ENCODE measurements at places on chromosomes 12 and 14.

- DNase-seq, result peak; percentile 30
Measured at GRCh38 chr12:96985515-96986362, 78.7 kb downstream of the NEDD1 start.

GRCh38 chr14:102049258-102050025, 37.4 kb downstream of the HSP90AA1 start:
- no peak for DNase-seq

DNA sequence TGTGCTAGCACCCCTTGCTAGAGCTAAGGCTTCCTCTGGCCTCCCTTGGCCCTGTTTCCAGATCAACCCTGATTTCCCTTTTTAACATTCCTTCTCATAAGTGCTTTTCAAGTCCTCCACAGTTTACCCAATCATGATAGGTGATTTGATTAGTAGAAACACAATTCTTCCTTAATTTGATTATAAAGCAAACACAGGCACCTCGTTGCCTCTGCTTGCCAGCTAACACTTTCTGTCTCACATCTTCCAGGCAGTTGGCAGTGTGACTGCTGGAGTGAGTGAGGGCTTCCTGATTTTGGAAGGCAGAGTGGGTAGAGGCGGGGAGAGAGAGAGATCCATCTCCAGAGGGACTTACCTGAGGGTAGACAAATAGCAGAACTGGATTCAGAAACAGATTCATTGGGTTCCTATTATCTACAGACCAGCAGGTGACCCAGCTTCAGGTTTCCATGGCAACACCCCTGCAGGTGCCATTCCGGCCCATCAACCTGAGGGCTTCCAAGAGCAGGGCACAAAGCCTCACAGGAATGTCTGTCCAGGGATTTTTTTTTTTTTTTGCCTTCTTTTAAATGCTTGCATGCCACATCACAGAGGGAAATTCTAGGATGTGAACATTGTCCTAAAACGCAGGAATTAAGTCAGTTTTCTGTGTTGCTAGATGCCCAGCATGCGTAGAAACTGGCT, 77.7 kb downstream of the PLXNC1 start:
- DNase-seq, result no peak

- no peak for DNase-seq
Measured at GRCh38 chr14:69059658-69060623, 80.8 kb upstream of the ACTN1 start.

DNA sequence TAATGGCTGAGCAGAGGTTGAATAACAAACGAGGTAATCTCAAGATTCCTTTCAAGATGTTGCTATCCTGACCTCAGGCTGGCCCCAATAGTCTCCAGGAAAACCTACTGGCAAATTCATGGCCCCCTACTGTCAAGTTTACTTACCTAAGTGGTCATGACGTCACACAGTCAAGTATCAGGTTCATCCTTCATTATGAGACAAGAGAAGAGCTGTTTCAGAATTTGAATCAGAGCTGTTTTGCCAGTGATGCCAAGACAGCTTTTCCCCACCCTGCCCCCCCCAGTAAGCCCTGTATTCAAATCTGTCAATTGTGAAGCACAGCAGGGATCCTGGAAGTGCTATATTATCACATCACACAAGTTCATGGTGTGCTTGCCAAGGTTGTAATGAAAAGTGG, 509.6 kb downstream of the NOVA1 start:
- DNase-seq, result no peak

GRCh38 chr12:26744697-26745440, 88.1 kb downstream of the ITPR2 start:
- DNase-seq, result peak; percentile 37

- no peak for DNase-seq
Measured at GRCh38 chr14:63423889-63424288, 105.2 kb upstream of the GPHB5 start.

GRCh38 chr14:28406196-28406595, 360.4 kb upstream of the FOXG1 start:
- no peak for DNase-seq

DNA sequence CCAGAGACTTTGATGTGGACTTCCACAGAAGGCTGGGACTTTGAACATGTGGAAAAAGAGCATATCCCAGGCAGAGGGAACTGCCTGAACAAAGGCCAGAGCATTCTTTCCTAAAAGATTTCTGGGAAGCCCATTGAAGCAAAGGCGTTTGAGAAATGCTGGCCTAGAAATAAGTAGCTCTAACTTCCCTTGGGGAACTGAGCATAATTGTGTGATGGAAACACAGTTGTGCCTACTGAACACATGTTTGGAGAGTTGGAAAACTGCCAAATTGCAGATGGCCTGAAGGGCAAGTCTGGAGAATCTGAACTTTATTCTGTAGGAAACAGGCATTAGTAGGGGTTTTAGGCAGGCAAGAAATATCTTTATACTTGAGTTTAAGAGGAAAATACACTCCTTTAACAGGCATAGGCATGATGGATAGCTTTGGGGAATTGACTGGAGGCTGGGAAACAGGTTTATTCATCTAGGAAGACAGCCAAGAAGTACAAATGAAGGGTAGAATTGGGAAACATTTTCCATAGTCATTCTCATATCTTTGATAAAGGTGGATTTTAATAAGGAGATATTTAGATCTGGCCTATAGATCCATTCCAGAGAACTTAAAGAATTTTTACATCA, 134.1 kb downstream of the TPH2 start:
- peak; percentile 75 for DNase-seq

DNA sequence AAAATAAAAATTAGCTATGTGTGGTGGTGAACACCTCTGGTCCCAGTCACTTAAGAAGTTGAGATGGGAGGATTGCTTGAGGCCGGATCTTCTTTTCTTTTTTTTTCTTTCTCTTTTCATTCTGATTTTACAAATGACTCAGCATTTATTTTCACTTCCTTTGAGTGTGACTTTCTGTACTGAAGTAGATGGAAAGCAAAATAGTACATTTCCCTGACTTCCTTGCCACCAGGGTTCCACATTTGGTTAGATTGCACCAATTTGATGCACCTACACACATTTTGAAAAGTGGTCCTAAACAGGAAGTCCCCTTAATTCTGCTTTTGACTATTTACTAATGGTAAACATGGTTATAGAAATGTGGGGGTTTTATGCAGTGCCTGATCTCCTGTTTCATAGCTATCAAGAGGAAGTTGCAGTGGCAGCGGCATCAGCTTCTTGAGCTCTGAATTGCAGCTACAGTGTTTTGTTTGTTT, 13.0 kb upstream of the LEMD3 start:
- DNase-seq, result no peak

- peak; percentile 79 for DNase-seq
Measured at GRCh38 chr14:77040741-77041653, 12.5 kb upstream of the IRF2BPL start.

DNA sequence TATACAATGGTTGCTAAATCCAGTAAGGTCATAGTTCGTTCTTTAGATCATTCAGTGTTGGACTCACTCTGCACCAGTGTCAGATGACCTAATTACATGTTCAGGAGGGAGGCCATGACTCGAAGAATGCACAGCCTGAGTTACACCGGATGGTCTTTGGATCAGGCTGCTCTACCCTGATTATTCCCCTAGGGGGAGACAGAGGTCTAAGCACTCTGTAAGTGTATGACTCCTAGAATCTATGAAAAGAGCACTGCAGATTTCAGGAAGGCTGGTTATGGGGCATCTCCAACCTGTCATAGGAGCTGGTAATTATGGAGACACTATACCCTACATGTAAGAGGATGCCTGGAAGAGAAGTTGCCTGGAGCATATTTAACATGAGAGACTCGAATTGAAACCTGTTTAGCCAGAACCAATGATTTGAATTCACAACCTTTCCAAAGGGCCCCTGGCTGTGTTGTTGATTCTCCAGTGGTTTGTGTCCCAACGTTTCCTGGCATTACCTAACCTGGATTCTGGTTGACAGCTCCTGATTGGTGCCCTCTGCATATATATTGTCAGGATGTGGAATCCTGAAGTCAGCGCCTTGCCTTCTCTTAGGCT, at the start of gene MUCL1:
MUCL1 (plus strand) TSS at position 584 of the 606 bp plus-strand sequence. CDS start 67 bp downstream, outside the sequence.
- peak; percentile 54 for DNase-seq

GRCh38 chr12:26429070-26429691, 233.8 kb downstream of the SSPN start:
- DNase-seq, result no peak

DNA sequence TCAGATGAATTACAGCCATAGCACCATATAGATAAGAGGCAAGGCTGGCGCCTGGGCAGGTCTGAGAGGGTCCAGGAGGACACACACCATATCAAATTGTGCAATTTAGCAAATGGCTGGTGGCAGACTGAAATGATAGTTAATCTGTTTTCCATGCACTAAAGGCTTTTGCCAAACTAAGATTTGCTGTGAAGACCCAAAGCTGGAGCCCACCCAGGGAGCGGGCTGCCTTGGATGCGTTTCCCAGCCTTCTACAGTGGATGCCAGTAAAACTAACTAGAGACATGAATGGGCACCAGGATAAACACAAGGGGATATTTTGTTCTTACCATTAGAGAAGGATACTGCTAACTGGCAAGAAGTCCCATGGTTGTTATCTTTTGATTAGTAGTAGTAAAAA, 475.1 kb downstream of the DPF3 start:
- DNase-seq, result no peak

DNA sequence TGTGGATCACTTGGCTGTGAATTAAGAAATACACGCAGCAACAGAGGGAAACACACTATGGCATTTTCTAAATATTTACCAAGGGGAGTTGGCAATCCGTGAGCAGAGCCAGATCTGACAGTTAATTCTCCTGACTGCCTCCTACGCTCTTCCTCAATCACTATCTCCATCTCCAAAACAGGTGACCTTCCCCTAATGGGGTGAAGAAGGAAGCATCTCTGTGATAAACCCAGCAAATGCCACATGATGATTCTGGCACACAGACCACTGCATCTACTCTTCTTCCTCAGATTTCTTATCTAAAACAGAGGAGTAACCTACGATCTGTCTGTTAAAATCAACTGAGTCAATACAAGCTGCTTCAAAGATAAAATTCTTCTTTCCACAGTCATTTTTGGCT, 4.4 kb downstream of the SPTB start:
- no peak for DNase-seq

DNA sequence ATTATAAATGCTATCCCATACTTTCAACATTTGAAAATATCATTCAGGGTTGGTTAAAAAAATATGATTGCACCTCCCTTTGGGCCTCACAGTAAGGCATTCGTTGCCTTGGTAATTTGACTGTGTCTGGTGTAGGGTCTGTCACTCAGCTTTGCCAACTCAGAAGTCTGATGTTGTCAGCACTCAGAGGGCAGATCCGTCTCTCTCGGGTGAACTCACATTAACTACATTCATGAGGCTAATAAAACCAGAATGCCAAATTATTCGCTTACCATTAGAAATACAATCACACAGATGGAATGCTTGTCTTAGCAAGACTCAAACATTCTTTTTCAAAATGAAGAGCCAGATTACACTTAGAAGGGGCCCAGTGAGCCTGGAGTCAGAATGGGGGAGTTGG, 53.0 kb downstream of the NPAS3 start:
- no peak for DNase-seq

DNA sequence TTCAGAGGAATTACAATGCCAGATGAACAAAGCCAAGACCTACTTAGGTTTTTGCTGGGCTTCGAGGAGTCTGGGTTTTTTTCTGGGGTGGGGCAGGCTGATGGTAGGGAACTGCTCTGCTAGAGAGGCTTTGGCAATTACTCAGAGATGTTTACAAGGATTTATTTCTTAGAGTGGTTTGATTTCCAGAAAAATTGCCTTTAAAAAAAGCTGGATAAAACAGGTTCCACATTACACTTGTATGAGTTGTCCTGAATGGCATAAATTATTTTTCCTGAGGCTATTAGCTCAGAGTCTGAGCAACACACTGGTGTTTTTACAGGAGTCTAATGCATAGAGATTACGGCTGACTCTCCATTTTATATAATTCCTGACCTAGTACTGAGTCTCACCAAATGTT, 118.5 kb upstream of the FRMD6 start:
- no peak for DNase-seq

GRCh38 chr12:4745249-4745648, 25.0 kb downstream of the GALNT8 start:
- no peak for DNase-seq

- no peak for DNase-seq
Measured at GRCh38 chr12:105852951-105853350, 285.8 kb downstream of the NUAK1 start.

GRCh38 chr14:68417009-68417650, 375.7 kb downstream of the ZFP36L1 start:
- peak; percentile 4 for DNase-seq

DNA sequence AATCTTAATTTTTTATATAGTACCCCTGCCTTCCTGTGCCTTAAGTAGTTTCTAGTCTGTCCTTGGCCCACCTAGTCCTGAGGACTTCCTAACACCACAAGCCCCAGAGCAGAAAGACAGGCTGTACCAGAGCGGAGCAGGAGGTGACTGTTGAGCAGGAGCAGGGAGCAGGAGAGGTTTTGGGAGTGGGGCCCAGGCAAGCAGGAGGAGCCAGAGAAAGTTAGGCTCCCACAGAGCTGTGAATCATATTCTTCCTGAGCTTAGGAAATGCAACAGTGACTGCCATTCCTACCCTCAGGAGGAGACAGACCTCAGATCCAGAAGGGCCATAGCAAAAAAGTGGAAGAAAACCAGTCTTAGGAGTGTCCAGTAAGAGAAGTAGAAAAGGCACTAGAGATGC, 28.3 kb upstream of the COL2A1 start:
- no peak for DNase-seq

DNA sequence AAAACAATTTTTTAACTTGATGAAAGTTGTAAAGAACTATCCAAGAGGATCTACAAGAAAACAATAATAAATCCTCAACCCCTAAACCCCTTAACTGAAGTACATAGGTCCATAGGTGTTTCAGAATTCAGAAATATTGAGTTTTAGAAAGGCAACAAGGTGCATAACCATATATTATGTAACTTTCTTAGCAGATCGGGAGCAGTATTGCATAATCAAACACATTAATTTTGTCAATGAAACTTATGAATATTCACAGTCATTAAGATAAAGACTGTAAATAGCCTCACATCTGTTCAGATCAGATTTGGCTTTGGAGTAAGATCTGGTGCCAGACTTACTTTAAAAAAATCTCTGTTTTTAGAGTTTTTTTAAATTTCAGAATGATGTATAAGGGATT, 647.1 kb upstream of the FLRT2 start:
- DNase-seq, result peak; percentile 28

DNA sequence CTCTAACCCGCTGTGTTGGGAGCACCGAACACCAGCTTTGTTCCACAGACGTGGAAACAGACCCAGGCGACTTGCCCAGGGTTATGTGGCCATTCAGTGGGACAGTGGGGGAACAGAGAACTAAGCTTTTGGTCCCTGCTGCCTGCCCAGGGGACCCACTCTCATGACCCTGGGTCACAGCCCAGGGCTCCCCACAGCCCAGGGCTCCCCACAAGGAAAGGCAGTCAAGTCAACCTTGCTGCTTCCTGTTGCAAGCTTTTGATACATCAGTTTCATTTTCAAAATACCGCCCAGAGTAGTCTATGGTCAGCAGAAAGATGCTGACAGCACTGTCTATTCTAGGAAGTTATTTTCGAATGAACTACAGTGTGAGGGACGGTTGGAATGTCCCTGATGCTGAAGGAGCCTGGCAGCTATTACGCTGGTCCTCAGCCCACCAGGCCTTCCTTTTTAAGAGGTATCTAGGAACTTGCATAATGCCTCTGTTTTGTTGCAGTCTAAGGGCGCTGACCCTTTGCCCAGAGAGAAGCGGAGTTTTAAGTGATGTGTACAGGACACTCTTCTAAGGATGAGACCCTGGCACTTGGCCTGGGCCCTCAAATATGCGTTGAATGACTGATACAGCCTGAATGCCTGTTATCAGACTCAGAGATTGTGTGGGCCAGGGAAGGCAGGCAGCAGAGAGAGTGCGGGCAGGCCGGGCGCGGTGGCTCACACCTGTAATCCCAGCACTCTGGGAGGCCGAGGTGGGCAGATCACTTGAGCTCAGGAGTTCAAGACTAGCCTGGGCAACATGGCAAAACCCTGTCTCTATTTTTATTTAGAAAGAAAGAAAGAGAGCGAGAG, 12.6 kb upstream of the TTC7B start:
- DNase-seq, result no peak

GRCh38 chr12:101557094-101557493, 37.7 kb upstream of the MYBPC1 start:
- DNase-seq, result no peak
